Activated CD8-positive, alpha-beta memory T cell treated with anti-CD3 and anti-CD28 coated beads for 4 hours (primary cell): ENCODE measurements at places on chromosomes 4 and X.

DNA sequence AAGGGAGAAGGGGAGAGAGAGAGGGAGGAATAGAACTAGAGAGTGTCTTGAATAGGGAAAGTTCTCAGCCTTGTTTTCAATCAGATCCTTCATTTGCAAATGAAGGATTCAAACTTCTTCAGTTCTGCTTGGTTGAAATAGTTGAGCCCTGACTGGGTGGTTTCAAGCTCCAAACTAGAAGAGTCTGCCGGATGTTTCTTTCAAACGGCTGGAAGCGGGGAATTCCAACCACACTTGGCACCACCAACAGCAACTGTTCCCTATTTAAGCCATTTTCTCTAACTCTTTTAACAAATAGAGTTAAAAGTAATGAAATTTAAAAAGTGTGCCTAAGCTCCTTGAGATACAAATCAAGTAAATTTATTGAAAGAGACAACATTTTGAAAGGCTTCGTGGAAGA, 67.5 kb upstream of the DDX60 start:
- no peak for DNase-seq

DNA sequence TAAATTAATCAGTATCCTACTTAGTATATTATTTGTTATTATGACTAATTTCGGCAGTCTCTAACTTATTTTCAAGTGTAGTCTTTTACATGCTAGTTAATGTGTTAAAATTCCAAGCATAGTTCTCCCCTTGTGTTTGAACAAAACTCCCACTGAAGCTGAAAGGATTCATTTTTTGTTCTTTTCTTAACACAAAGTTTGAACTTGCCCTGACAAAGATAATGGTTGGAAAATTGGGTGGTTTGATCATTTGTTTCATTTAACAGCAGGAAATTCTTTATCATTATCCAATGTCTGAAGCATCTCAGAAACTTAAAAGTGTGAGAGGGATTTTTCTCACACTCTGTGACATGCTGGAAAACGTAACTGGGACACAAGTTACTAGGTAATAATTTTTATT, 36.0 kb downstream of the INTU start:
- no peak for DNase-seq

DNA sequence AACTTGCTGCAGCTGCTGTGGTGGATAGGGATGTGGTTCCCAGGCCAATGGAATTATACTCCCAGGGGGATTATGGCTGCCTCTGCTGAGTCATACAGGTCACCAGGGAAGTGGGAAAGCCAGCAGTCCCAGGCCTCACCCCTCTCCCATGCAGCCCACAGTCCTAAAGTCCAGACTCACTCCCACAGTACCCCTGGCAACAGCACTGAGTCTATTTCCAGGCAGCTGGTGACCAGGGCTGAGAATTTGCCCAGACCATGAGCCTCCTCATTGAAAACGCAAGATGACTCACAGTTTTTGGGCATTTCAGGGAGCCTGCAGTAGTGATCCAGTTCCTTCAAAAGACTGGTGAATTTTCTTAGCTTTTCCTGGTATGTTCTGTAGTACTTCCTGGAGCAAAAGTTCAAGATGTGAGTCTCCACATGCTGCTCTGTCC, 137.6 kb downstream of the NPNT start:
- DNase-seq = no peak

DNA sequence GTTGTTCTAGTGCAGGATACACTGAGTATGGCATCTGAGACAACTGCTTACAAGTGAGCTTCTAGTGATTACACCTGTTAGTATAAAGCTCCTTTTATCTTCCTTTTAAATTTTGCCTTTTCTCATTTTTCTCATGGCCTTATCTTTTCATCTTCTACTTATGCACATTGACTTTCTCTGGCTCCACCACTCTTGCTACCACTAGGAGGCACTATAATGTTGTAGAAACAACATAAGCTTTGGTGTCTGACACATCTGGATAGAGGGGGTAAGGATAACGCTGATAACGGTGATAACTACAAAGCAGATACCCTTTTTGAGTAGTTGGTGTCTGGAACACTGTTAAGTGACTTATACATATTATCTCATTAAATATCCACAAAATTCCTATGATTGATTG, 187.4 kb upstream of the TEX13C start:
- no peak for DNase-seq

- no peak for DNase-seq
These were observed 247.3 kb downstream of the PARM1 start for GRCh38 chr4:75180217-75180616.

- DNase-seq = no peak
These were observed 25.5 kb upstream of the MORC4 start for GRCh38 chrX:107025545-107025944.

- DNase-seq = no peak
These were observed 237.0 kb downstream of the MGST2 start for GRCh38 chr4:139902321-139903320.

GRCh38 chr4:87717276-87718031, 67.4 kb downstream of the DMP1 start:
- no peak for DNase-seq

GRCh38 chrX:39900777-39901170, 197.0 kb downstream of the BCOR start:
- no peak for DNase-seq

DNA sequence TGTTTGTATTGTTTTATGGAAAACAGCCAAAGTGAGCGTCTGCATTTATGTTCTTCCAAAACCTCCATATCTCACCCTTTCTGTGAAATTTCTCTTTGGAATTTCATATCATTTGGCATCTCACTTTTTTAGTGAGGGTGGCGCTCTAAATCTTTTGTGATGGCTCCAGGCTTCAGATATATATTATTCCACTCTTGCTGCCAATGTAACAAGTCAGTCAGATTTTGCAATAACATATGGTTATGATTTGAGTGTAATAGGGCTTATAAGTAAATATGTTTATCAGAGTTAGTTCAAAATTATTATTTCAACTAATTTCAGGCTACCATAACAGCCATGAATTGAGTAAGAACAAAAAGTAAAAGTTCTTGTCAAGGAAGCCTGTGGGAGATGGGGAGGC, 314.7 kb downstream of the PDGFC start:
- DNase-seq = no peak

GRCh38 chr4:54879576-54879975, 221.8 kb downstream of the KIT start:
- no peak for DNase-seq

DNA sequence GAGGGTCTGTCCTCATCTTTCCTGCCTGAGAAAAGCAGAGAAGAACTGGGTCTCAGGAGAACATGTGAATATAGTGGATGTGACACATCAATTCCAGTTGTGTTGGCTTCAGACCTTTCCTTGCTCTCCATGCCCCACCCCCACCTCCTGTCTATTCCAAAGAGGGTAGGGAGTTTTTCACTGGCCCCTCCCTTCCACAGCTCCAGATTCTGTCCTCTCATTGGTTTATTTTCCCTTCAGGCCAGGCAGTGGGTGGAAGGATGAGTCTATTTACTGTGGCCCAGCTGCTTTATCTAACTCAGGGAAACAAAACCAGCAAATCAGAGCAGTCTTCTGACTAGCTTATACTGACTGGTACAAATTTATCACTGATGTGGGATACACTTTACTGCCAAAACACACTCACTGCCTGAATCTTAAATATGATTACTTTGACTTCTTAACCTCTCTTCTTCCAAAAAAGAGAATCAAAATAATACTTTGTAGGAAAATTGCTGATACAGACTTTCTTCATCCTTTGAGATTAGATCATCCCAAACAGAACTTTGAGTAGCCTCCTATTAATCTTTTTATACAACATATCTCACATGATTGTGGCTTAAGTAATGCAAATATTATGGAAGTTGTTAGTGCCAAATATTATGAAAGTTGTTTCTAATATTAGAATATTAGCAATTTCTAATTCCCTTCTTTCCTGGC, 221.2 kb downstream of the MID1 start:
- DNase-seq = no peak

DNA sequence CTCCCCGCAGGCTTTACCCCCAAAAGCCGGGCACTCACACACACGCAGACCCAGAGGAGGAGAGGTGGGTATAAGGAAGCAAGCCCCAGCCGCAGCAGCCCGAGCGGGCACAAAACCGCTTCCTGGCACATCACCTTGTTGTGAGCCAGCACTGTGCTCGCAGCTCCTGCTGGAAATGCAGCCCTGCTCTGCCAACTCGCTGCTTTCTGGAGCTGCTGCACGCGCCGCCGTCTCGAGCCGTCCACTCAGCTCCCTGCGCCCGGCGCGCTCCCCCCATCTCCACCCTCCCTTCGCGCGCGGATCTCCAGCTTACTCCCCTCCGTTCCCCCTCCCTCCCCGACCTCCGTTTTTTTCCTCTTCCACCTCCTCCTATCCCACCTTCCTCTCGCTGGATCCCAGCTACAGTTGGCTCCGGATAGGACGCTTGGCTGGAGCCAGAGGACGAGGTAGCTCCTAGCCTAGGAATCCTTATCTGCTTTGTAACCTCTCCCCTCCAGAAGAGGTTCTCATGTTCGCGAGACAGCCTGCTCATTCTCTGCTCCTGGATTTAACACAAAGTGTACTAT, at the start of gene SPOCK3:
Gene SPOCK3 (minus strand): TSS at position 179 of the 566 bp plus-strand sequence.
- no peak for DNase-seq

DNA sequence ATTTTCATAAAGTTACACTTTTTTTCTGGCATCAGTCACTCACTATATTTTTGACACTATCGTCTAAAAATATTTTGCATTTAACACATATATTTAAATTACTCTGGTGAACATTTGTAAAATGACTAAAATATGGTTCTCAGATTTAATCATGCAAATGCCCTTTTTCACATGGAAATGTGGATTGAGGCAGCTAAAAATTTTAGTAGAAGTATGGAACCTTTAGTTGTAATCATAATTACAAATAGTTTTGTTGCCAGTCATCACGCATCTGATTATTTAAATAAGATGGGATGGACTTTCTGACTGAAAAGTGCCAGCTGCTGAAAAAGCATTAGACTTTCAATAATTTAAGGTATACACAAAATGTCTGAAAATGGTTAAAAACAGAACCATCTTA, 119.3 kb downstream of the PDHA2 start:
- no peak for DNase-seq

- no peak for DNase-seq
These were observed 30.8 kb downstream of the CPLX1 start for GRCh38 chr4:794900-795725.

DNA sequence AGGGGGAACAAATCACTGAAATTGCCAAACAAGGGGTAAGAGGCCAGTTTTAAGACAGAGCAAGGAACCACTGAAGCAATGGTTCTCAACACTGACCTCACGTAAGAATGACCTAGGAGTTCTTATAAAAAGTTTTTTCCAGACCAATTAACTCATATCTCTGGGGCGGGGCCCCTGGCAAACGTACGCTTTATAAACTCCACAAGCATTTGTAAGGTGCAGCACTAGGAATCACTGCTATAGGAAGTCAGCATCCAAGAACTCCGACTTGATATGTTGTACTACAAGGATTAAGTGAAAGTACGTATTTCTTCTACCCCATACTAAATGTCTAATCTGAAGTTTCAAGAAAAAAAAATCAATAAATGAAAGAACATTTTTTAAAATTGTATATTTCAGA, 269.9 kb downstream of the RCHY1 start:
- DNase-seq = no peak

DNA sequence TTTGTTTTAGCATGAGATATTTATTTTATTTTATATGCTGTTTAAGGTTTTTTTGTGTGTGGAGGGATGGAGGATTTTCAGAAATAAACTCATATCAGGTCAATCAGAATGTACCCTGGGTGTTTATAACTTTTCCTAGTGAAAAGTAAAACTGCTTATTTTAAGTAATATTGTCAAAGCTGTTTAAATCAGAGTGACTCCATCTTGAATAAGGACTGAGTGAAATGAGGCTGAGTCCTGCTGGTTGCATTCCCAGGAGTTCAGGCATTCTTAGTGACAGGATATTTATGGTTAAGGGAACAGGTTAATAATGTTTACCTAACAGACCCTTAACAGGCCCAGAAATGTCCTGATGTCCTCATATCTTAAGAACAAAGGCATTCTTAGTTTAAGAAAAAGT, 1160.9 kb upstream of the PCDH7 start:
- no peak for DNase-seq

DNA sequence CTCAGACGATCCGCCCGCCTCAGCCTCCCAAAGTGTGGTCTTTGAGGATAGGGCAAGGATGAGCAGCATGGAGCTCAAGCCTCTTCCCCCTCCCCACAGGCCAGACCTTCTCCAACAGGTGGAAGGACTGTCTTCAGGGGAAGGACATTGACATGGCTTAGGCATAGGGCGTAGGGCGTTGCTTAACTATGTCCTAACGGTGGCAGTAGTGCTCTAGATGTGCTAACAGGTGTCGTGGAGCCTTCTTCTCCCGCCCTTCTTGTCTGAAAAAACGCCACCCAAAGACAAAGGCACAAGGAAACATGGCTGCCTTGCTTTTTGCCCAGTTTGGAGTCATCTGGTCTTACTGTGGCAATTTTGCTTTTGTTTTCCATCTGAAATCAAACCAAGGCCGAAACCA, 219.8 kb downstream of the OR13H1 start:
- DNase-seq = no peak

DNA sequence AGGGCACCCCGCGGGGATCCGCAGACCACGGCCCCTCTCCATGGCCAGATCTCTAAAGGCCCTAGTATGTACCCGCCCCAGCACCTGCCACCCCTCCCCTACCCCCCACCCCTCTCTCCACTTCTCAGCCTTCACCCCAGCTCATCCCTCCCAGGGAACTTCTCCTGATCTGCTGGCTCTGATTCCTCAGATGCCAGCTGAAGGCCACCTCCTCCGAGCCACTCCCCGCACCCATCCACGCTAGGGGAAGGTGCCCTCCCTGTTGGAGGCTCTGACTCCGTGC, 11.9 kb downstream of the PSAPL1 start:
- DNase-seq = no peak

DNA sequence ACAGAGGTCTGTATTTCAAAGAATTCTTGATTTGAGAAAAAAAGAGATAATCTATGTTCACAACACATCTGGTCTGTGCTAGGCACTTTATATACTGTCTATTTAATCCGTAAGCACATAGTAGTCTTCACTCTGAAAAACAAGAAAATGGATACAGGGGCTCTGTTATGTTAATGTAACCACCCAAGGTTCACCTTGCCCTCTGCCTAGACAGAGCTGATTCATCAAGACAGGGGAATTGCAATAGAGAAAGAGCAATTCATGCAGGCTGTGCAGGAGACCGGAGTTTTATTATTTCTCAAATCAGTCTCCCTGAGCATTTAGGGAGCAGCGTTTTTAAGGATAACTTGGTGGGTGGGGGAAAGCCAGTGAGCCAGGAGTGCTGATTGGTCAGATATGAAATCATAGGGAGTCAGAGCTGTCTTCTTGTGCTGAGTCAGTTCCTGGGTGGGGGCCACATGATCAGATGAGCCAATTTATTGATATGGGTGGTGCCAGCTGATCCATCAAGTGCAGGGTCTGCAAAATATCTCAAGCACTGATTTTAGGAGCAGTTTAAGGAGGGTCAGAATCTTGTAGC, 92.9 kb upstream of the TNIP3 start:
- no peak for DNase-seq

DNA sequence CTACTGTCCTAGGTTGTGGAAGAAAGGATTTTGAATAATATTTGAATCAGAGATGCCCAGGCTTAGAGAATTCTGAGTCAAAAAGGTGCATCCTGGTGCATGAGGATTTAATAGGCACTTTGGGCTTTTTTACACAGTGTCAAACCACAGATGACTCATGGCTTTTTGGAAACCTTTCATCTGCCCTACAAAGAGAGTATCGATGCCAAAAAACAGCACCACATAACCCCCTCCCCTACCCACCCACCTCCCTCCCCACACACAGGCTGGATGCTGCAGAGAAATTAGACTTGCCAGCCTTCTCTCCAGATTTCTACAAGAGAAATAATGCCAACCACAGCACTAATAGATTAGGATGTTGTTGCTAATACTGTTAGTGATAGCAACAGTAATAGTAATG, 779.3 kb downstream of the NLGN4X start:
- DNase-seq = no peak
